Ureter (tissue), 1 donor: ENCODE measurements at places on chromosomes 1 and 21. TPM values are rescaled to one million over a fixed set of nuclear protein-coding genes. Genes with fewer than 3 reads are reported as not detected.

GRCh38 chr1:64624808-64625207, 120.1 kb upstream of the RAVER2 start:
- DNase-seq: no peak

DNA sequence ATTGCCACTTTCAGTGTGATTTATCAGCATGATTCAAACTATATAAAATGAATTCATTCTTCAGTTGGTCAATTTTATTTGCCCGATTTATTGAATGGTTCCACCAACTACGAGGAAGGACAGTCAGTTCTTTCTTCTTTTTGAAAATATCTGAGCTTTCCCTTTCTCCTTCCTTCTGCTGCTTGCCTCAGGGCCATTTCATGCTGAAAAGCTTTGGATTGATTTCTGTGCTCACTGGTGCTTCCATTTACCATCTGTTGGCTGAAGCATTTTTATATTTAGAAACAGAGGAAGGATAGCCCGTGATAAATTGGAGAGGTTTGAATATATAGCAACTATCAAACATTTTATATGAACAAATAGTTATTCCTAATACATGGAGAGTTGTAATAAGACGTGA, 68.9 kb upstream of the ADAMTS5 start:
- no peak for DNase-seq

DNA sequence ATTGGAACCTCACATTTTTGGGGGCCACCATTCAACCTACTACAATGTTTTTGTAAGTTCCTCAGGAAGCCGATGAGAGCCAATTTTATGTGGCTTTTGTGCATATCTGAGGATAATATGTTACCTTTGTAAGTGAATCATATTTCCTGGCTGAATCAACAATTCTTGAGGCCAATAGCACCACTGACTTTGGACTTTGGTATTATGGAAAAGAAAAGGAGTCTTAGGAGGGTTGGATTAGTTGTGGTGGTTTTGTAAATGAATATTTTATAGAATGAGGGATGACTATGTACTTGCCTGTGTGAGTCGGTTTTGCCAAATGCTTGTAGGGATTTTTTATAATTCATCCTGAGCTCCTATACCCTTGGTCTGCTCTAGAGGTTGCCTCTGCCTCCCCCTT, 181.5 kb upstream of the HMGB4 start:
- no peak for DNase-seq

GRCh38 chr1:41492341-41492848, 7.9 kb upstream of the EDN2 start:
- DNase-seq: no peak

DNA sequence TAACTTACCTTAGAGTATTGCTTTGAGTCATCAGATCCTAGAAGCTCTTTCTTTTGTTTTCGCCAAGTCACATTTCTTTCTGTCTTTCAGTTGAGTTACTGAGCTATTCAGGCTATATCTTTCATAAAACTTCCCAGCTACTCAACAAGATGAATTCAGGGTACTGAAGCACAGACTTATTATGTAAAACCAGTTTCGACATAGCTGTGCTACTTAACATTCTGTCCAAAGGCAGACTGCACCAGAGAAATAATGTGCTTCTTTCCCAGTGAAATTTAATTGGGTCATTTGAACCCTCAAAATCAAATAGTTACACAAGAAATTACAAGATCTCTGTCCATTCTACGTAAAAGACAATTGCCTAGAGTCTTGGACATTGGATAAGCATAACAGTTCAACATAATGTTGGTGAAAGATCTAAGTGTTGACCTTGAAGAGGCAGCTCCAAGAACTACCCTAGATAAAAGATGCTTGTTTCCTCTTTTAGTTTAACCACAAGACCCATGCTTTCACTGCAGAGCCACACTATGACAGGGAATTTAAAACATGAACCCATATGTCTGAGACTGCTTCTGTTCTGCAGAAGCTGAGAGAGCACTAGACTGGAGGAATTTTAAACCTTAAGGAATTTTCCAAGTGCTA, 163.2 kb downstream of the LRRC40 start:
- no peak for DNase-seq

DNA sequence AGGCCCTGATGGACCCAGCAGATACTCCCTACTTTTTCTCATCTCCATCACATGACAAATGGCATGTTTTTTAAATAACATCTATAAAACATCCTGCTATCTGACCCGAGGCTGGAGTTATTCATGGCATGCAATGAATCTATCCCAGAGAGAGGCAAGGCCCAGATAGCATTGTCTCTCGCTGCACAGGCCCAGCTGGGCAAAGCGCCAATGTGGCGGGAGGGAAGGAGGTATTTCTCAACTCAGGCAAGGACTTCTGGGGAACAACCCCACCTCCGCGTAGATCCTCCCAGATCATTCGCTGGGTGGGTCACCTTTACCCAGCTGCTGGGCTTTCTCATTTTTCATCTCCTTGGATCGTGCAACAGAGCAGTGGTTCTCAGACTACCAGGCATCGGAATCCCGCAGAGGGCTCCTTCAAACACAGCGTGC, 59.8 kb downstream of the ERG start:
- no peak for DNase-seq

DNA sequence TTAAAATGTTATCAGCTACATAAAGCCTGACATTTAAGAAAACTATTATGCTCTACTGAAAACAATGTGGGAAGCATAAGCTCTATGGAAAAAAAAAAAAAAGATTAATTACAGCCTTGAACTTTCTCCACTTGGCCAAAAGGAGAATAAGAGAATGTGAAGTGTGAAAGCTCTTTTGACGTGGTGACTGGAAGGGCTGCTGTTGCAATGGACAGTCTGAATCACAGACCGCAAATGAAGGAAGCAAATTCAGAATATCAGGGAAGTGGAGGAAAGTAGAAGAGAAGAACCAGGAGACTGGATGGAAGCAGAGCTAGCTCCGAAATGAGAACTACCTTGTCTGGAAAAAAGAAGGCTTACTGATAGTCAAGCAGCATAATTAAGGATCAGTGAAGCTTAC, 106.8 kb downstream of the AK5 start:
- no peak for DNase-seq

- DNase-seq: no peak
These were observed 8.7 kb upstream of the EYA3 start for GRCh38 chr1:28097100-28097472.

- no peak for DNase-seq
These were observed 4.9 kb downstream of the RGS1 start for GRCh38 chr1:192580351-192580962.

- DNase-seq: no peak
These were observed 231.9 kb upstream of the JUN start for GRCh38 chr1:59015708-59016107.

- no peak for DNase-seq
These were observed 34.0 kb upstream of the ABCA4 start for GRCh38 chr1:94154989-94155388.

The FCGR3A gene
- 6.8 TPM for total RNA-seq

The CAMK1G gene
- total RNA-seq: 0.68 TPM

The CFHR1 gene
- 2.3 TPM for total RNA-seq

The ERVH48-1 gene
- total RNA-seq: not detected

The TMPRSS15 gene
- not detected for total RNA-seq

The NHLH2 gene
- 0.31 TPM for total RNA-seq
